ENCODE measurements at places on chromosomes 1 and 21.

GRCh38 chr1:230327892-230328284, 98.2 kb downstream of the PGBD5 start:
- peak; percentile 24 for DNase-seq

DNA sequence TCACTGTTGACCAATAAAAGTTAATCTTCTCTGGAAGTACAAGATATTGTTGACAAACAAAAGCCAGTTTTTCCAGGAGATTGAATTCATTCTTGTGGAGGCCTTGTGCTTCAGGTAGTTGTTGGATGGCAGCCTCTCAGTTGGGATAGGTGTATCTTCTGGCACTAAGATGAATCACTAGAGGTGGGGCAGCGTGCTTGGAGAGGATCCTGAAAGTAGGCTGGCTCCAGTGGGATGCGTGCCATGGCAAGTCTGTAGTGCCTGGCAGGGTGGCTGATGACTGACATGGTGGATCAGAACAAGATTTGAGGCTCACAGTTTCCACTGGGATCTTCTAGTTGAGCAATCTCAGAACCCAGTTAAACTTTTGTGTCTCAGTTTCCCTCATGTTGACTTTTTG, 2.4 kb downstream of the VPS13D start:
- DNase-seq = no peak

DNA sequence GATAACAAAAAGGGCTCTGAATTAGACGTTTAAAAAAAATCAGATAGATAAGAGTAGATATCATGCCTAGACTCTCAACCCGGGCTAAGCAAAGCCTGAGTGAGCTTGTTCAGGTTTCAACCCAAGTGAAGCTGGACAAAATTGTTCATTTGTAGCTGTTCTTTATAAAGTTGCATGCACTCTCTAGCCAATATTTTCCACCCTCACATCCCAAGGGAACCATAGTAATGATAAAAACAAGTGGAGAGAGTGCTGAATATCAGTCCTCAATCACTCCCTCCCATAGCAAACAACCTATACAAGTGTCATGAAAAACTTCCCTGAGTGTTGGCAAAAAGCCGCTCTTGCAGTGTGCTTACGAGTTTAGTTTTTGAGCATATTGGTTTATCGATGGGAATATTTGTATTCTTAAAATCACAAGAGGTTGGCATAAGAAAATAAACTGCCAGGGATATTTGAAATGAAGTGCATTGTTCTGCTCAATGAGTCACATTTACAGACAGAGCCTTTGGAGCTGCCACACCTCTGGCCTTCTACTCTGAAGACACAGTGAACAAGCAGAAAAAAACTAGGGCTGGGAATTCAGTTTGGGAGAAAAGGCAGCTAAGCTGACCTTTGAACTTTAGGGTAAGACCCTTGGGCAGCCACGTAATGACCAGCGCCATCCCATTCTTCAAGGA, 2.2 kb upstream of the CLCA2 start:
- DNase-seq = no peak

GRCh38 chr1:205488074-205488723, 16.3 kb upstream of the CDK18 start:
- DNase-seq = peak; percentile 62

DNA sequence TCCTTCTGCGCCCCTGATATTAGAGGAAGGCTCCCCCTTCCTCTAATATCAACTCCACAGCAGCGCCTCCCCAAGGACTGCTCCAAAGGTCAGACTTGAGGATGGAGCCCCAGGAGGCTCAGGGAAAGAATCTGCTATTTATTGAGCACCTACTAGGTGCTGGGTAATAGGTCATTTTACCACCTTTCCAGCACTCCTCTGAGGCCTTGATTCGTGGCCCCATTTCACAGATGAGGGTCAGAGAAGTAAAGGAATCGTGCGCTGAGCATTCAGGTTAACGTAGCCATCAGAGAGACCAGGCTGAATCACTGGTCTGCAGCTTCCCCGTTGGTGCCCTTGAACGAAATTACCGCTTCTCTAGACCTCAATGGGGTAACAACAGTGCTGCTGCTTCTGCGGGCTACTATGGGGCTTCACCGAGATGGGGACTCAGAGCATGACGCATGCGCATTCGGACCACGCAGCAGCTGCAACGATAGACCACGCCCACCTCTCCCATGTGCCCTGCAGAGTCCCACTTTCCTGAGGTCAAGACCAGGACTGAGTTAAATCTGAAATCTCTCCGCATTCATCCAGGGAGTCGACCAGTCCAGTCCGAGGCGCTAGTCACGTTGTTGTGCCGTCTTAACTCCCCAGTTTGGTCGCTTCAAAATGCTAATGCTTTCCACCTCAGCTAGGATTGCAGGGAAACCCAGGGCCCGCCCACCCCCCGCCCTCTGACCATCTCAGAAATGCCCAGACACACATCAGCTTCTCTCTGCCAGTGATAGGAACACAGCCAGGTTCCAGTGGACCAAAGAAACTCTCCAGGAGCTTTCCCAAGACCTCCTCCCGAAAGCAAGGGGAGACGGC, 12.9 kb downstream of the CAMK2N1 start:
- peak; percentile 54 for DNase-seq

DNA sequence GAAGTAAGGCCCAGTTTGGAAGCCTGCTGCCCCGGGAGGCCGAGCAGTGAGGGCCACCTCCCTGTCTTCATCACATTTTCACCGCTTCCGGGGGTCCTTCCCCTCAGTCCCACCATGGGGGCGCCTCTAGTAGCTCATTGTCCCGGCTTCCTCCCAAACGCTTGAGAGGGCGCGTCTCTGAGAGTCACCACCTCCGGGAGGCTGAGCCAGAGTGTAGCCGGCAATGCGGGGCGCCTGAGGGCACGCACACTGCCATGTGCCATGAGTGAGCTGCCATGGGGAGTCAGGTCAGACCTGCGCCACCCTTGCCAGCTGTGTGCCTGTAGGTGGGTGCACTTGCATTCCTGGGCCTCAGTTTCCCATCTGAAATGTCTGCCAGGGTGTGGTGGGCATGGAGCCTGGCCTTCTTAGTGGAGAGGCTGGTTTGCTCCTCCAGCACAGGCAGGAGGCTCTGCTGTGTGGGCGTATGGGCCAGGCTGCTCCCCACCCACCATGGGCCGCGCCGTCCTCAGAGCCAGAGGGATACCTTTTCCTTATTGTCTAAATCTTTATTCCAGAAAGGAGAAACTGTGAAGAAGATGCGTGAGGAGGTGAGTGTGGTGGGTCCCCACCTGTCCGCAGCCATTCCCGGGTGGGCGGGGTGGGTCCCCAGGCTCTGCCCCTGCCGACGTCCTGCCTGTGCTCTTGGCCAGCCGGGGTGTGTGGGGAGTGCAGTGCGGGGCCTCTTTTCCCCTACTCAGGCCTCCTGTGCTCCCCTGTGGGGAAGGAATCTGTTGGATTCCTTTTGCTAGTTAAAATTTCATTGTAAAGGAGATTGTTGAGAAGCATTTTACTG, 81.3 kb upstream of the COL6A1 start:
- DNase-seq = no peak

GRCh38 chr1:63780565-63780964, 6.7 kb downstream of the ROR1 start:
- no peak for DNase-seq

DNA sequence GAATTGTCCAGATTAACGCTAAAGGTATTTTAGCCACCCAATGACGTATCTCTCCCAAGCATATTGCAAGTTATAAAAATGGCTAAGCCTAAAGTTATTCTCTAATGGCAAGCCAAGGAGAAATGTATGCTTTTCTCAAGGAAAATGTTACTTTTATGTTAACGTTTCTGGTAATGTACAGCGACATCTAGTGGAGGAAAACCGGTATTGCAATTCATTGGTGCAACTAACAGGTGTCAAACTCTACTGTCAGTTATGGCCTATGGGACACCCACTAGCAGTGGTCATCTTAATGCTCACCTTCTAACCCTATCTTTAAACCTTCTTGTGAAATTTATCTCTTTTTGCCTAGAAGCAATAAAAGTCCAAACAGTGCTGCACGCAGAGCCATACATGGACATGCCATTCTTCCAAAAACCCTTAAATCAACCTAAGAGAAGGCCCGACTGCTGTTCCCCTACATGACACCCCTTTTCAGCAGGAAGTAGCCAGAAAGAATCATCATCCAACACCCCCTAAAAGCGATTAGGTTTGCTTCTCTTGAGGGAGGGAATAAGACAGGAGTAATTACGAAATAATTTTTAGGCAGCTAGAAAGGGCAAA, 68.7 kb upstream of the LRIF1 start:
- DNase-seq = peak; percentile 29

DNA sequence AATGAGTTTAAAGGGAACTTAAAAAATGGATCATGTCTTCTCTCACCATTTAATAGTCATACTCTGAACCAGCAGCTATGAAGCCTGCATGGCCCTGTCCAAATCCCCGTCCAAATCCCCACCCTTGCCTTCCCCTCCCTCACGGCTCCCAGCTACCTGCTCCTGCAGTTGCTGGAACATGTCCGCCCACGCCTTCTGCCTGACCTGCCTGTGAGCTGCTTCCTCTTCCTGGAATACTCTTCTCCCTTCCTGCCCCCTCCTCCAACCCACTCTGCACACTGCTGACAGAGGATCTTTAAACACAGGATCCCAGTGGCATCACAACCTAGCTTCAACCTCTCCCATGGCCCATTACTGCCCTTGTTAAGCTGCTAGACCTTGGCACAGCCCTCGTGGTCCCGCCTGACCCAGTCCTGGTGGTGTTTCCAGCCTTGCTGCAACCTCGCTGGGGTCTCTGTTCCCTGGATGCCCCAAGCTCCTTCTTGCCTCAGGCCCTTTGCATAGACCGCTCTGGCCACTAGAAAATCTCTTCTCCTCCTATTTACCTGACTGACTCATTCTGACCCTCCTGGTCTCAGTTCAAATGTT, 118.3 kb downstream of the PTPRU start:
- no peak for DNase-seq

GRCh38 chr1:5724847-5725246, 267.4 kb downstream of the NPHP4 start:
- no peak for DNase-seq

Data from activated naive CD8-positive, alpha-beta T cell treated with anti-CD3 and anti-CD28 coated beads, Interleukin-2, amount 50 U/mL, for 24 hours (primary cell).